ENCODE measurements at places on chromosomes 4 and X.

GRCh38 chr4:85829276-85830051, 354.5 kb downstream of the ARHGAP24 start:
- DNase-seq: peak; percentile 80

DNA sequence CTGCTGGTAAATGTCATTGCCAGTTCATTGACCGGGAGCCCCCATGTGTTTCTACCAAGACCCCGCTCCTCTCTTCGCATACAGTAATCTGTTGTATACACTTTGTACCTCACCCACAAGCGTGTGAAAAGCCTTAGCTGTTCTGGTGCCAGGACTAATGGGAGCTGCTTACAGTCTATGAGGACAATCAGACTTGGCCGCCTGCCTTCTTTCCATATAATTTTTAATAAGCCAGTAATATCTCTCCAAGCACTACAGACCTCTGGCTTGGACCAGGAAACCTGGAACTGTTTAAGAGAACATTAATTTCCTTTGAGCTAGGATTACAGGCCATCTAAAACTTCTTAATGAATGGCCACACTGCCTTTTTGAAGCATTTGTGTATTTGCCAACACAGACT, 149.7 kb upstream of the MSX1 start:
- no peak for DNase-seq

DNA sequence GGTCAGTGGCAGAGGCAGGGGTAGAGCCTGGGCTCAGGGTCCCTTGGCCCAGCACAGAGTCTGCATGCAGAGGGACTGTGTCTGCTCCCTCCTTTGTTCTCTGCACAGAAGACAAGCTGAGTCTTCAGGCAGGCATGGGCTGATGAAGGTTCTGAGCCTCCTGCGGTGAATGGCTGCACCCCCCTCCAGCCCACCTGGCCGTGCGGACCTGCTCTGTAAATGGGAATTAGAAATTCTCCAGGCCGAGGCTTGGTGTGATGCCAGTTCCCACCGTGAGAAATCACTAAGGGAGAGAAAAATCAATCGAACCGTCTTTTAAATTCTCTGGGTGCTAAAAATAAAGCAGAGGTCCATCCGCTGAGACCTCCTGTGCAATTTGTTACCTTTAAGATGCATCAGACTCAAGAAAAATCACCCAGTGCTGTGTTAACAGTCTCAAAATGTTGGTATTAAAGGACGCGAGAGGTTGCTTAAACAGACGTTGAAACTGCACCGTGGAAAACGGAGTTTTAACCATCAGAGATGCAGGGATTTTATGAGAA, 96.0 kb downstream of the WFS1 start:
- no peak for DNase-seq

DNA sequence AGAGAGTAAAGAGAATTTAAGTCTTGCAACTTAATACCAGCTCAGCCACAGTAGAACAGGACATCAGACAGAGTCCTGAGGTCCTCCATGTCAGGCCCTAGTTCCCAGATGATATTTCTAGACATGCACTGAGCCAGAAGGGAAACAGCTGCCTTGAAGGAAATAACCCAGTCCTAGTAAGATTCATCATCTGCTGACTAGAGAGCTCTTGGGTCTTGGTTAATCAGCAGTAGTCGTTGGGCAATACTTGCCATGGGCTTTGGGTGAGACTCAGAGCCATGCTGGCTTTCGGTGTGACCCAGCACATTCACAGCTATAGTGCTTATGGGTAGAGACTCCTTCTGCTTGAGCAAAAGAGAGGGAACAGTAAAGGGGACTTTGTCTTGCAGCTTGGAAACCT, 379.1 kb downstream of the AR start:
- DNase-seq: no peak

DNA sequence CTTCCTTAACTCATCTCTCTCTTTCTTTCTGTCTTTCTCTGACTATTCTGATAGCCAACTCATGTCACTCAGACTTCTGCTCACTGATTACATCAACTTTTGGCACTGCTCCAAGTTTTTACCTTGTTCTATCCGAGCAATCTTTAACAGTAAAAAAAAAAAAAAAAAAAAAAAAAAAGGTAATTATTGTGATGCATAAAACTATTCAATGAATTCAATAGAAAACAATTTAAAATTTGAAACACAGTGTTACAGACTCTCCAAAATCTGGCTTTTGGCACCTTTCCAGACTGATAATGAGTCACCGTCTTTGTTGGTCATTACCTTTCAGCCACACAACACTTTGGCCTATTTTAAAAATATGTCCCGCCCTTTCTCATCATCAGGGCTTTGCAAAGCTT, 229.5 kb downstream of the GALNTL6 start:
- DNase-seq: peak; percentile 20

DNA sequence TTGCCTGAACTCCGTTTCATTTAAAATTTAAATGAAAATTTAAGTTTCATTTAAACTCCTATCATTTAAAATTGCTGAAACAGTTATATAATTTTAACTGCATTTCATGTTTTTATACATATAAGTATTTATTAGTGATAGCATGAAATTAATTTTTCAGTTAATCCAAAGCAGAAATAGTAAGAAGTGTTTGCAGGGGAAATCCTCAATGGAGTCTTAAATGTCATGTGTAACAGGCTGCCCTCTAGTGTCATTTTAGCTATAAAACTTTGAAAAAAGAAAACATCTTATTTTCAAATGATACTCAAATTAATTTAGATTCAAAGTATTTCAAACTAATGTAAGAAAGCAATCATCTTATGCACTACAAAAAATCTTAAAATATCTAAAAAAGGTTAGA, 27.2 kb downstream of the TAPT1 start:
- DNase-seq: peak; percentile 49

- DNase-seq: peak; percentile 8
These were observed 58.5 kb upstream of the CLCN4 start for GRCh38 chrX:10098270-10098713.

All from fibroblast of mammary gland (primary cell).